ENCODE measurements at places on chromosomes 12 and 14. TPM values are rescaled to one million over a fixed set of nuclear protein-coding genes. Genes with fewer than 3 reads are reported as not detected.

The HSPA2 gene
- total RNA-seq = 2.4 TPM

The DIO2 gene
- total RNA-seq = not detected

DNA sequence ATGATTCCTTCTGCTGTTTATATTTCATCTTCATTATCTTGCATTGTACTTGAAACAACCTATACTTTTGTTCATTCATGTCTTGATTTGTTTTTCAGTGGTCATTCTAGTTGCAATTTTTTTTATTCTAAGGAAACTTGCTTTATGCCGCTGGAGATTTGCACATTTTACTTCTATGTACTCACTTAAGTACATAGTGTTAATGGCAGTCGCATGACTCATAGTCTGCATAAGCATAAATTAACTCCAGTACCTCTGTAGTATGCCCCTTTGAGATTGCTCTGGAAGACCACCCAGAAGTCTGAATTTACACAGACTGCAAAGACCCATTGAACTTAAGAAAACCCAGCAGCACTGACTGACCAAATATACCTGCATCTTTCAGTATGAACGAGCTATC lies 77.0 kb downstream of the MSRB3 start:
- no peak for DNase-seq

DNA sequence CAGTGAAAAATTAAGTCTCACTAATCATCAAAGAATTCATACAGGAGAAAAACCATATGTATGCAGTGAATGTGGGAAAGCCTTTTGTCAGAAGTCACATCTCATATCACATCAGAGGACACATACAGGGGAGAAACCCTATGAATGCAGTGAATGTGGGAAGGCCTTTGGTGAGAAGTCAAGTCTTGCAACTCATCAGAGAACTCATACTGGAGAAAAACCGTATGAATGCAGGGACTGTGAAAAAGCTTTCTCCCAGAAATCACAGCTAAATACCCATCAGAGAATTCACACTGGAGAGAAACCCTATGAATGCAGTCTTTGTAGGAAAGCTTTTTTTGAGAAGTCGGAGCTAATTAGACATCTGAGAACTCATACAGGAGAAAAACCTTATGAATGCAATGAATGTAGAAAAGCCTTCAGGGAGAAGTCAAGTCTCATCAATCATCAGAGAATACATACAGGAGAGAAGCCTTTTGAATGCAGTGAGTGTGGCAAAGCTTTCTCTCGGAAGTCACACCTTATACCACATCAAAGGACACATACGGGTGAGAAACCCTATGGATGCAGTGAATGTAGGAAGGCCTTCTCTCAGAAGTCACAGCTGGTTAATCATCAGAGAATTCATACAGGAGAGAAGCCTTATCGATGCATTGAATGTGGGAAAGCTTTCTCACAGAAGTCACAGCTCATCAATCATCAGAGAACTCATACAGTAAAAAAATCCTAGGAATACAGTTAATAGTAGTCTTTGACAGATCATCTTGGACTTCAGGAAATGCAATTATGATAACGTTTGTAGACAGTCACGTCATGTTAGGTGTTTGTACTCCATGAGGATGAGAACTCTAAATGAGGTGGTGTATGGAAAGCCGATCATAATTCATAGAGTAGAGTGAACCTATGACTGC lies 21.1 kb downstream of the ZNF84 start:
- DNase-seq = no peak

DNA sequence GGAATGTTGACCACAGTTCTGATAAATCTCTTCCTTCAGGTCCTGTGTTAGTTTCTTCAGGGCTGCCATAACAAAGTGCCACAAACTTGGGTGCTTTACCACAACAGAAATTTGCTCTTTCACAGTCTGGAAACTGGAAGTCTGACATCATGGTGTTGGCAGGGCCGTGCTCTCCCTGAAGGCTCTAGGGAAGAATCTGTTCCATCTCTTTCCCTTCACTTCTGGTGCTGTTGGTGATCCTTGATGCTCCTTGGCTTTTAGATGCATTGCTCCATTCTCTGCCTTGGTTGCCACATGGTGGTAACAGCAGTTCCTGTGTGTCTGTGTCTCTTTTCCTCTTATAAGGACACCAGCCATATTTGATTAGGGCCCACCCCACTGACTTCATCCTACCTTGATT lies 32.2 kb downstream of the HMGA2 start:
- DNase-seq = no peak

- DNase-seq = no peak
Measured at GRCh38 chr12:116153113-116153512, 124.4 kb downstream of the MED13L start.

DNA sequence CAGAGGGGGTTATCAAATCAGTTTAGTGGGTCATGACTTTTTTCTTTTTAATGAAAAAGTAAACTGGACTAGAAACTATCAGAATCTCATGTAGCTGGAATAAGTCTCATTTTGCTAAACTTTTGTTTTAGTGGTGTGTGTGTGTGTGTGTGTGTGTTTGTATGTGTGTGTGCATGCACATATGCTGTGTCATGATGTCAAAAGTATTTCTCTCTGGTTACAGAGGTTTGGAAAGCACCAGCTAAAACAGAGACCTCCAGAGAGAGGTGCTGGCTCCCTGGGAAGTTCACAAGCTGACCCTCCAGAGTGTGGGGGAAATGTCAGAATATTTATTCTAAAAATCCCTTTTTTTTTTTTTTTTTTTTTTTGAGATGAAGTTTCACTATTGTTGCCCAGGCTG lies 114.7 kb downstream of the LGMN start:
- no peak for DNase-seq

GRCh38 chr12:92462049-92462448 lies 240.7 kb upstream of the PLEKHG7 start:
- DNase-seq = no peak

- DNase-seq = no peak
Measured at GRCh38 chr12:1928439-1929121, 10.1 kb upstream of the CACNA2D4 start.
